ENCODE measurements at places on chromosomes 16 and 17.

DNA sequence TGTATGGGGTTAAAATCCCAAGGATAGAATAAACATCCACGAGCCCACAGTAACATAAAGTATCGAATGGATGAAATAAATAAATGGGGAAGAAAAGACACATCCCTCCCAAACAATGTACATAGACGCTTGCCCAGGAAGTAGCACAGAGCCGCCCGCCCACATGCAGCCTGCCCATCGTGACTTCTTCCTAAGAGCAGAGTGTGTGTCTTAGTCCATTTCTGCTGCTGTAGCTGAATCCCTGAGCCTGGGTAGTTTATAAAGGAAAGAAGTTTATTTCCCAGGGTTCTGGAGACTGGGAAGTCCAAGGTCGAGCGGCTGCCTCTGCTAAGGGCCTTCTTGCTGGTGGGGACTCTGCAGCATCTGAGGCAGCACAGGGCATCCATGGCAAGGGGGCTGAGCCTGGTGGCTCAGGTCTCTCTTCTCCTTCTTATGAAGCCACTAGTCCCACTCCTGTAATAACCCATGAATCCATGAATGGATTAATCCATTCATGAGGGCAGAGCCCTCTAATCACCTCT is 39.4 kb upstream of the ZNF469 start:
- no peak for DNase-seq

DNA sequence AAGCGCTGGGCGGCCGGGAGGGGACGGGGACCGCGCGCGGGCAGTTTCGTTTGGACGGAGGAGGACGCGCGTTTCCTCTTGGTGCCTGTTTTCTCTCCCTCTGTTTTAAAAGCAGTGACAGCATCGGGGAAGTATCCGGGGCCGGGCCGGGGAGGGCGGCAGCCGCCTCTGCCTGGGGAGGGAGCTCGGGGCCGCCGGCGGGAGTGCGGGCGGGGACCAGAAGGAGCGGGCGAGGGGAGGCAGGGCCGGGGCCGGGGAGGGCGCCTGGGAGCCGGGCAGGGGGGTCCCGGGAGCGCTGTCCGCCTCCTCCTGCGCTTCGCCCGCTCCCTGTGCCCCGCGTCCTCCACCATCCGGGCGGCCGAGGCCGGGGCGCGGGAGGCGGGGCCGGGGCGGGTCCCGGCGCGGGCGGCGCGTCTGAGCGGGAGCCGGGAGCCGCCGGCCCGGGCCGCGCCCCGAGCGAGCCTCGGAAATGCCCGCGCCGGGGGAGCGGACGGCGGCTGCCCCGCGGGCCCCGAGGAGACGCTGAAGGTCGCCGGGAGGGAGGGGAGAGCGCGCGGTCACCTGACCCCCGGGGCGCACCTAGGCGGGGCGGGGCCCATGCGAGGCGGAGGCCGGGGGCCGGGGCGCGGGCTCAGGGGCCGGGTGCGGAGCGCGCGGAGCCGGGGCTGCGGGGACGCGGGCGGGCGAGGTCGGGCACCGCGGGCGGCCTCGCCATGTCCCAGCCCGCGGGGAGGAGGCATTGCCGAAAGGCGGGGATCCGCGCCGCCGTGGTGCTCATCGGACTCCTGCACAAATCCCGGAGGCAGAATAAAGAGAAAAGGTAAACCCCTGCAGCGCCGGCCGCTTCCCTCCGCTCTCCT is 57.3 kb downstream of the RAP1GAP2 start:
- peak; percentile 20 for DNase-seq

DNA sequence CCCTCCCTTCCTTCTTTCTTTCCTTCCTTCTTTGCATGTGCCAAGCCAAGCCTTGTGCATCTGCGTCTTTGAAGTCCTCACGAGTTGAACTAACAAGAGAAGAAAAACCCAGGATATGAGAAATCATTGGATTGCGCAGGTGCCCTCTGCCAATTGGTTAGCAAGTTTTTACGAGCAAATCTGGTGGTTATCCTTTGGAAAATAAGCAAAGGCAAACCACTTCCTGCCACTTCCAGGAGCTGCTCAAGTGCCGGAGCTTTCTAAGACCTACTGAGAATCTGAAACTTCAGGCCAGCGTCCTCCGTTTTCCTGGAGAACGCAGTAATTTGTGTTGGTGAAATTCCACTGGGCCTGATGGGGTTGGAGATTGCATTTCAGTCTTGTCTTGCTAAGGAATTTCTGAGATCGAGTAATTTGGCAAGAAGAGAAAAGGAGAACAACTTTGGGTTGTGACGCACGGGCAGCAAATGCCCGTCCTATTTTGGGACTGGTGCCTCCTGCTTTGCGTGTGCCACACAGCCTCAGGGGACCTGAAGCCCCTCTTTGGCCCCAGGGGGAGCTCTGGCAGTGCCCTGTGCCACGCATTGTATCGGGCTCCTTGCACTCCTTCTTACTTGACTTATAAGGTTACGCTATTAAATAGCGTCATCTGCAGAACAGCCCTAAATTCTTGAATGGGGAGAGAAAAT is 56.4 kb downstream of the CMIP start:
- DNase-seq = peak; percentile 20

GRCh38 chr17:21511363-21512195 is 135.4 kb downstream of the KCNJ12 start:
- DNase-seq = peak; percentile 81

- DNase-seq = no peak
Measured at GRCh38 chr17:39676198-39676819, 8.1 kb downstream of the PNMT start.

GRCh38 chr17:11738151-11738550 is 139.9 kb downstream of the DNAH9 start:
- no peak for DNase-seq

DNA sequence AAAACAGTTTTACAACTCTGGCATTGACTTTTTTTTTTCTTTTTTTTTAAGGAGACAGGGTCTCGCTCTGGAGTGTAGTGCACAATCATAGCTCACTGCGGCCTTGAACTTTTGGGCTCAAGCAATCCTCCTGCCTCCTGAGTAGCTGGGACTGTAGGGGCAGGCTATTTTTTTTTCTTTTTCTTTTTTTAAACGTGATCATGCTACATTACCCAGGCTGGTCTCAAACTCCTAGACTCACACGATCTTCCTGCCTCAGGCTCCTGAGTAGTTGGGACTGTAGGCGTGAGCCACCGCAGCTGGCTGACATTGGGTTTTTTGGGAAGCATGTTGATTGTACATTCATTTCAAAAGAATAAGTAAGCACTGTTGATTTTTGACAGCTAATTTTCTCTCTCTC is 32.1 kb downstream of the TNRC6A start:
- DNase-seq = no peak

DNA sequence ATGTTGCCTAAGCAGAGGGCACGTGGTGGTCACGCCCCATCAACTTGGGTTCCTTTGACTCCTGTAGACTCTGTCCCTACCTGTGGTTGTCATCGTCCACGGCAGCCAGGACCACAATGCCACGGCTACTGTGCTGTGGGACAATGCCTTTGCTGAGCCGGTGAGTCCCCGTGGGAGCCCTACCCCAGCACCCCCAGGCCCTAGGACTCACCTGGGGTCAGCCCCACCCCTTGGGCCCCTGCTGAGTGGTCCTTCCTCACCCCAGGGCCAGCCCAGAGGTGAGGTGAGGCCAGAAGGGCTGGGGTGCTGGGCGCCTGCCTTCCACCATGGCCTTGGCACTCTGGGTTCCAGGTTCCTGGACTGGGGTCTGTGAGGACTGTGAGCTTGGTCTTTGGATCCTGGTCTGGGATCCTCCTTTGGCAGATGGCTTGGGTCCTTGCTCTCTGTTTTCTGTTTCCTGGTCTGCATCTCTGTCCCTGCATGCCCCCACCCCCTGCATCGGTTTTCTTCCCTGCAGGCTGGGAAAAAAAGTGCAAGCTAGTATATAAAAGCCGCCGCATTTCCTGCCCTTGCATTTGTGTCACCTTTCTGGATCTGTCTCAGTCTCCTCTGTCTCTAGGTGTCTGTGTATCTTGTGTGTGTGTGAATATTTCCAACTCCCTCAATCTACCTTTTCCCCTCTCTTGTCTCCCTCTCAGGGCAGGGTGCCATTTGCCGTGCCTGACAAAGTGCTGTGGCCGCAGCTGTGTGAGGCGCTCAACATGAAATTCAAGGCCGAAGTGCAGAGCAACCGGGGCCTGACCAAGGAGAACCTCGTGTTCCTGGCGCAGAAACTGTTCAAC is 17.5 kb downstream of the STAT5A start:
- DNase-seq = no peak

DNA sequence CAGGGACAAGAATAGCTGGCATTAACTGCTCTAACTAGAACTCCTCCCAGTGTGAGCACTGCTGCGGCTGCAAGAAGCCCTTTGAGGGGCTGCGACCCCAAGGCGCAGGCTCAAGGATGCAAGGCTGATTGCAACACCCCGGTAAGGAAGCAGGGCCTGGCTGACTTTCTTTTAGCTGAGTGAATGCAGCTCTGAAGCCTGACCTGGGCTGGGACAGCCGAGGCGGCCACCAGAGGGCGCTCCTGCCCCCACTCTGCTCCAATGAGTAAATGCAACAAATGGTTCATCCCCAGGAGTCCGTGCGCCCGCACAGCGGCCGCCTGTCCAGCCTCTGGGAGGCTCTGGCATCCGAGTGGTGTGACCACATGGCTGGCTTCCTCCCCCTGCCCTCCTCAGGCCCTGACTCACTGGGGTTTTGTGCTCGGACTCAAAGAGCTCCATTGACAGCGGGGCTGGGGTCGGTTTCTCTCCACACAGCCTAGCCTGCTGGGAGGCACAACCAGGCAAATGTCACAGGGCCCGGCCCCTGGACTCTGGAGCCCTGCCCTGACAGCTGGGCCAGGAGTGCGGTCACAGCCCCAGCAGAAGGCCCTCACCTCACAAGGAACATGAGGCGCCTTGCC is at the start of gene SMIM5:
TSS of gene SMIM5 (plus strand) at position 572 of the 623 bp plus-strand sequence. CDS start 6,768 bp downstream, outside the sequence.
- peak; percentile 65 for DNase-seq

DNA sequence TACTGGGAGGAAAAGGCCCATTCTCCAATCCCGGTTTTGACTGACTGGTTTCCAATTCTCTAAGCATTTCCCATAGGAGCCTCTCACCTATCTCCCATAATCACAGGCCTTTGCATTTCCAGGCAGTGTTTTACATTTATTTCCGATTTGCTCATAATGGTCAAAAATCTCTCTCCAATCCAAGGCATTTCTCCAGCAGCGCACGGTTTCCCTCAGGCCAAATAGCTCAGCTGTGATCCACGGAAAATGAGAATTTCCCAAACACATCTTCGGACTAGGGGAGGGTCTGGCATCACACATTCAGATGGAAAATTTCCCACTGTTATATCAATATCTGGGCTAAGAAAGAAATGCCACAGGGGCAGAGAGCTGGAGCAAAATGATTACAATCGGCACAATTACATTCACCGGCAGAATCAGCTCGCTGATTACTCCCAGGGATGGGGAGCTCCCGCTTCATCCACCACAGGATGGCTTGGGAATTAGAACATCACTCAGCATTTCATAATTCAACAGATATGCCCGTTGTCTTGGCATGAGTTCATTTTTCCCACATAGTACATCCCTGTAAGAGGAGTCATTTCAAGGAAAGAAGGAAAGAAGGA is 6.7 kb downstream of the PIPOX start:
- DNase-seq = peak; percentile 17

DNA sequence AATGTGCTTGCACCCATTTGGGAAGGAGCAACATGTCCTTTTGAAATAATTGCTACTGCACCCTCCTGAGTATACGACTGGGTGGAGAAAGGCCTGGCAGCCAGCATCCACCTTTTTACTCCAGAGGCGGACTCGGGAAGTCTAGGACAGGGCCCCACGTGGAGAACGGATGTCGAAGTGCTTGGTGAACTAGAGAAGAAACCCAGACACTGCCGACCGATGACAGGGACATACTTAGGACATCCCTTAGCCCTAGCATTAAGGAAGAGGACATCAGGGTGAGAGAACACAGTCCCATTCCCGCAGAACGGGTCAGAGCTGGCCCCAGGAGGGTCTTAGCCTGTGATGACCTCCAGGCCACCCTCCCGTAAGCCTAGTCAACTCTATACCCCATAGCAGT is 3.8 kb downstream of the YBX2 start:
- DNase-seq = no peak

DNA sequence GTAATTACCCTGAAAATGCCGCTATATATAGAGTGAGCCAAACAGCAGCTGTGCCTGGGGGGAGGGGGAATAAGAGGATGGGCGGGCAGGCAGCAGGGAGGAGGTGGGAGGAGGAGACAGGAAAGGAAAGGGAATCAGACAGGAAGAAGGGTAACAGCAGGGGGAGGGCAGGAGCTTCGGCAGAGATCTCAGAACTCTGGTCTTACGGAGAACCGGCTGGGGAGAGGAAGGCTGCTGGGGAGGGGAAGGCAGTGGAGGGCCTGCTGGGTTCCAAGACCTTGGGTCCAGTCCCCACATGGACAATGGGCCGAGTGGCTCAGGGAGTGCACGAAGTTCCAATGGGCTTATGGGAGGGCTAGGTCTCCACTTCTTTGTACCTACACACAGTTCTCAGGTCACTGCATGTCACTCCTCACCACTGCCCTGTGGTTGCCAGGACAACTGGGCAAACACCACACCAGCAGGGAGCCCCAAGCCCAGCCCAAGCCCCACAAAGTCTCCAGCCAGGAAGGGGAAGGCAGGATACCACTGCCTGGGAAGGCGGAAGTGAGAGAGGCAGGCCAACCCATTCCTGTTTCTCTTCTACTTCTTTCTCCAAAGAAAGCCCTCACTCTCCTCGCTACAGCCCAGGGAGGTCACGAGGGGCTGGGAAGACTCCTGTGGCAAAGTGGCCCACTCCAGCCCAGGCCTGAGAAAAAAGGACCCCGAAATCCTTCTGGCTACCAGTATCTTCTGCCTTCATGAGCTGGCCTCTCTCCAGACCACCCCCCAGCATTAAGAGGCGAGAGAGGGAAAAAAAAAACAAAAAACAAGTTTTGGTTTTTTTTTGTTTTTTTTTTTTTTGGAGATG is 25.3 kb downstream of the G6PC3 start:
- DNase-seq = peak; percentile 94

GRCh38 chr17:28839221-28839620 is 3.4 kb downstream of the FAM222B start:
- DNase-seq = no peak

DNA sequence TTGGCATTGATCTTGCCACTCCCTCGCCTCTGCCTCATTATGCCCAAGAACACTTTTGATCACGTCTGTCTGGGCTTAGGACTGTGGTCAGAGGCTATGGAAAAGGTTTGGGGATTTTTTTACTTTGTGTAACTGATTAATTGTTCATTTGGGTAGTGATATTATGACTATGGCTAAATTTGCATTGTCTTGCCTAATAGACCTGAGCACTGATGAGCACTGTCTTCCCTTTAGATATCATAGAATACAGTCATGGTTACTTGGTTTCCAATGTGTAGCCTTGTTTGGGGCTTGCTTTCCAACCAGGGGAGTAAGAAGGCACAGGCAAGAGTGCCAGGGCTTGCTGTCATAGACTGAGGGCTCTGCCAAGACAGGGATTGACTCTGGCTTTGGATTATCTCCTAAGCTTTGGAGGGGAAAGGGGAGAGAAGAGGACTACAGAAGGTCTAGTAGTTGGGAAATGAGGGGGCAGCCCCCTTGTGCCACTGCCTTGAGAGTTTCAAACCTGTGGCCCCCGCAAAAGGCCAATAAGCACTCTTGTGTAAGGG is 13.7 kb downstream of the LIMD2 start:
- no peak for DNase-seq

- DNase-seq = no peak
Measured at GRCh38 chr17:74738051-74738996, 1.3 kb downstream of the RAB37 start.

GRCh38 chr16:58265480-58266052 is 29.3 kb downstream of the PRSS54 start:
- no peak for DNase-seq

GRCh38 chr16:56603589-56603988 is 4.8 kb upstream of the MT2A start:
- DNase-seq = no peak

GRCh38 chr17:49378311-49378710 is 16.3 kb upstream of the ZNF652 start:
- DNase-seq = no peak

GRCh38 chr17:60252459-60252858 is 102.7 kb downstream of the CA4 start:
- DNase-seq = no peak

- no peak for DNase-seq
Measured at GRCh38 chr16:48282636-48283263, 35.4 kb upstream of the ABCC11 start.

All from fibroblast of skin of abdomen (primary cell).